Amygdala (tissue), 56 donors: ENCODE measurements at places on chromosomes 16 and 17.

DNA sequence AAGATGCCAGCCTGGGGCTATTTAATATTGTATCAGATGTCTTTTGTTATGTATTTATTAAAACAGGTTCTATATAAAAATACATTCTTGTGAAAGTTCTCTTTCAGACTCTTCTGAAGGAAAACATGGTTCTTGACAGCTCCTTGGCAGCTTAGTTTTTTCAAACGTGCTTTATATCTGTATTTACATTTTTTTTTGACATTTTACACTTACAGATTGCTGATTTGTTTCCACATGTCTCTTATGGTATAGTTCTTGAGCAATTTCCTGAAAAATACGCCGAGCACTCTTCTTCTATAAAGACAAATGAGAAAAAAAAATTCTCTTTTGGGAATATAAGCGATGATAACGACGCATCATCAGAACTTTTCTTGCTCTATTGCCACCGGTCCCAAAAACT lies 9.5 kb downstream of the IGSF6 start:
- DNase-seq: no peak

- DNase-seq: no peak
Observed at GRCh38 chr17:73309727-73310596, 1.8 kb downstream of the CDC42EP4 start.

GRCh38 chr16:728131-728889 lies 1.4 kb downstream of the HAGHL start:
- DNase-seq: no peak

- DNase-seq: peak; percentile 56
Observed at GRCh38 chr17:73192894-73193701, at the start of gene COG1. Gene COG1 (plus strand): TSS chr17:73193055. CDS start chr17:73193070, 15 bp downstream.

- DNase-seq: no peak
Observed at GRCh38 chr17:50805486-50805885, 29.9 kb upstream of the WFIKKN2 start.

- no peak for DNase-seq
Observed at GRCh38 chr17:32819035-32819434, 57.9 kb downstream of the MYO1D start.

GRCh38 chr17:50872710-50873424 lies 6.7 kb upstream of the TOB1 start:
- DNase-seq: no peak

DNA sequence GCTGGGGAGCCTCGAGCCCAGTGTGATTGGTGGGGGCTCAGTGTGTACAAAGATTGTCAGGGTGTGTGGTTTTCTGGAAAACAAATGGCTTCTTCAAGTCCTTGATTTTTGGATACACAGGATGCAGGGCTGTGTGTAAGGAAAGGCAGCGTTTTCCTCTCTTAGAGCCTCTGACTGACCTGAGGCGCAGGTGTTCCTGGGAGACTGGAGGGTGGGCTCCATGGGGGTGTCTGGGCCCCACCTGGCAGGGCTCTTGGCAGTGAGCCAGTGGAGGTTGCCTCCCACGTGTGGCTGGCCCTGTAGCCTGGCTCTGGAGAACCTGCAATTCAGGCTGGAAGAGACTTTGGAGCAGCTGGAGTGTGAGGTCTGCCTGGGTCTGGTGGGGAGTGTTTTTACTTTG lies 5.0 kb downstream of the FOXK2 start:
- no peak for DNase-seq

- DNase-seq: no peak
Observed at GRCh38 chr16:84728853-84729424, 29.1 kb downstream of the USP10 start.

- no peak for DNase-seq
Observed at GRCh38 chr16:74862743-74863244, 88.2 kb upstream of the FA2H start.

DNA sequence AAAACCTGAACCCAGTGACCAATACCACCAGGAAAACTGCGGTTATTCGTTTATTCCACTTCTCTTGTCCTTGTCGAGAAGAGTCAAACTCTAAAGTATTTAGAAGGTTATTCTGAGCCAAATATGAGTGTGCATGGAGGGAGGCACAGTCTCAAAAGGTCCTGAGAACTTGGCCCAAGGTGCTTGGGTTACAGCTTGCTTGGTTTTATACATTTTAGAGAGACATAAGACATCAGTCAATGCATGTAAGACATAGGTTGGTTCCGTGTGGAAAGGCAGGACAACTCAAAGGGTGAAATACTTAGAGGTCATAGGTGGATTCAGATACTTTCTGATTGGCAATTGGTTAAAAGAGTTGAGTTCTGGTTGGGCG lies 681 bp upstream of the TRAP1 start:
- DNase-seq: no peak

GRCh38 chr16:13997933-13998332 lies 73.2 kb upstream of the MRTFB start:
- no peak for DNase-seq

- DNase-seq: no peak
Observed at GRCh38 chr16:10465821-10466220, 80.0 kb downstream of the ATF7IP2 start.

GRCh38 chr16:66335704-66336329 lies 30.7 kb upstream of the CDH5 start:
- peak; percentile 72 for DNase-seq

DNA sequence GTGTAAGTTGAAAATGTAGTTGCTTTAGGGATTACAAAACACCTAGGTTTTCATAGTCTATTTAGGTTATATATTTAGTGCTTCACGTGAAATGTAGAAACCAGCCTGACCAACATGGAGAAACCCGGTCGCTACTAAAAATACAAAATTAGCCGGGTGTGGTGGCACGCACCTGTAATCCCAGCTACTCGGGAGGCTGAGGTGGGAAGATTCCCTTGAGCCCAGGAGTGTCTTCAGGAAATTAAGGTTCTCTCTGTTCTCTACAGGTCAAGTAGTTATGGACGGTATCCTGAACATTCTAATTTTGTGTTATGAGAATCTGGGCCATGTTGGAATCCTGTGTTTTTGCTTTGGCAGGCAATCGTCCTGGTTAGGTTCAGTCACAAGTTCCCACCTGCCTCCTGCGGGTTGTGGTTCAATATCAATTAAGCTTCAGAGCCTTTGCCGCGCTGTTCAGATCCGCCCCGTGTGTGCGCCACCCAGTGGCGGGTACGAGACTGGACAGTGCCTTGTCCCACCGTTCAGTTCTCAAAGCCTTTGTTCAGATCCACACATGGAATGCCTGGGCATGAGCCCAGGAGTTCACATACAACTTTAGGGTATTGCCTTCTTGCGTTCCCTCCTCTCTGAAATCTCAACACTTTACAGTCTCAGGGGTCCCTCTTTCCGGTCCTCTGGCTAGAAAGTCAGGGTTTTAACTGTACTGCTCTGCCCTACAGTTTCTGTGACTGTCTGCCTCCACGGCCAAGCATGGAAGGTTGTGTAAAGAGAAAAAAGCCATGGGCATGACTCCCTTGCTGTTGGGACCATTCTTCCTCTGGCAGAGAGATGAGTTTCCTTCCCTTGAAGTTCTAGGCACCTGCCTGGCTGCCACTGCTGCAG lies 41.7 kb downstream of the HEATR6 start:
- DNase-seq: no peak

- DNase-seq: no peak
Observed at GRCh38 chr17:1557355-1558095, 5.1 kb downstream of the PITPNA start.
